ENCODE measurements at places on chromosomes 6 and 20.

DNA sequence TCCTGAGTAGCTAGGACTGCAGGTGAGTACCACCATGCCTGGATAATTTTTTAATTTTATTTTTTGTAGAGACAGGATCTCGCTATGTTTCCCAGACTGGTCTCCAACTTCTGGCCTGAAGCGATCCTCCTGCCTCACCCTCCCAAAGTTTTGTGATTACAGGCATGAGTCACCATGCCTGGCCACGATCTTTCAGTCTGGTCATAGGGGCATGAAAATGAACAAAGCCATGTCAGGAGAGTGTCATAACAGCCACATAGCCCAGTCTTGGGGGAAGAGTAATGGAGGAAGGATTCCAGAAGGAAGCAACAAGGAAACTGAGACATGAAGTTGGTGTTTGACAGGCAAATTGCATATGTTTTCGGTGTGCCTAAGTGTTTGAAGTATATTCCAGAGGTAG lies 17.0 kb upstream of the SNX3 start:
- no peak for DNase-seq

- DNase-seq: no peak
Measured at GRCh38 chr6:33019372-33019771, 10.0 kb upstream of the HLA-DOA start.

GRCh38 chr6:82908661-82909060 lies 157.0 kb downstream of the UBE3D start:
- no peak for DNase-seq

DNA sequence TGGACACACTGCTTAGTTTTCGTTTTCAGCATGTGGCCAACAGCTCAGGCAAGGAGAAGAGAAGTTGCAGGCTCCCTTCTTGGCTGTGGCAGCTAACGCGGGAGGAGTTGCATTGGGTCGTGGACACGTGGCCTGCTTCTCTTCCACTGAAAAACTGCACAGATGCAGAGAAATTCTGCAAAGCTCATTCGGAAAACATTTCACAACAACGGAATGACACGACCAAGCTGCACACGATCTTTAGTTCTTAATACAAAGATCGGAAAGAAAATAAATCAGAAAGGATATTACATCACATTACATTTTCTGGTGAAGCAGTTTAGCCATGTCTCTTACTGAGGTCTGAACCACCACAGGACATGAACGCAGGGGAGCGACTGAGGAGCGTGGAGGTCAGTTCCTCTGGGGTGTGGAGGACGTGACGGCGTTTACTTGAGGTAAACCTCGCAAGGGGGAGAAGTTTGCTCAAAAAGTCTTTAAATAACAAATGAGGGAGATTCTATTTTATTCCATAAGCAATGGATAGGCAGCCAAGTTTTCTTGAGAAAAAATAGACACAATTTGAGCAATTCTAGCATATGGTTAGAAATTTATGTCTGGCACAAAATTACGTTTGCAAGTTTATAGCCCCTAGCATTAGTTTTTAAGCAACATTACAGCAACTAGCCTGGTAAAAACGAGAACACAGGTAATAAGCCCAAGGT lies 178.3 kb downstream of the THBS2 start:
- no peak for DNase-seq

GRCh38 chr6:139635401-139636130 lies 261.1 kb upstream of the CITED2 start:
- DNase-seq: no peak

GRCh38 chr6:72621291-72622093 lies at the start of gene KCNQ5:
Gene KCNQ5 (plus strand): TSS chr6:72622064.
- peak; percentile 30 for DNase-seq

DNA sequence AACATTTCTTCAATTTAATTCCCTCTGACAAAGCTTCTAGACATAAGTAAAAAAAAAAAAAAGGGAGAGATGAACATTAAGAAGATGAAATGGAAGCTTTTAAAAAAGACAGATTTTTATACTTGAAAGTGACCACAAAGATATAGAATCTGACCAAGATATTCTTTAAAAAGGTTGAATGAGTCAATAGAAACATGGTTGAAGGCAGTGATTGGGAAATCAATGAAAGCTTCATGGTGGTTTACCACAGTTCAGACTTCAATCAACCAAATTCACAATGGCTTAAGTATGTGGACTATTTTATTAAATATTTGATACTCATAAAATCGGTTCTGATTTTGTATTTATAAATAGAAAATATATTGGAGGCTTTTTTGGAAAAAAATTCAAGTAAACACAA lies 248.4 kb upstream of the HSF2 start:
- DNase-seq: no peak

- DNase-seq: no peak
Measured at GRCh38 chr6:81847866-81848265, 95.4 kb upstream of the TENT5A start.

- peak; percentile 54 for DNase-seq
Measured at GRCh38 chr20:8132484-8133309, 631 bp downstream of the PLCB1 start.

DNA sequence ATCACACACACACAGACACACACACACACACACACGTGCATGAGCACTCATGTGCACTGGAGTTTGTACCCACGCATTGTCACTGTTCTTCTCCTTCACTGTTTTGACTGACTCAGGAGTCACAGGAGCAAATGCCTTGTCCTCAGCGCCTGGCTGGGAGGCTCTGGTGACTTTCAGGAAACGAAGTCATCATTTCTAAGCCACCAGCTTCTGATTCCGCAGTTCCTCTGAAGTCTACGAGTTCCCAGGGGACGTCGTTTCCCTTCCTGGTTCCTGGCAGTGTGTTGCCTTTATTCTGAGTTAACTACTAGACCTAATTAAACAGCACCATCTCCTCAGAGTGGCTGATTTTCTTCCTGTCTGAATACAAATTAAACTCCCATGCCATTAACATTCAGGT lies 82.2 kb upstream of the PMEPA1 start:
- no peak for DNase-seq

- no peak for DNase-seq
Measured at GRCh38 chr6:106974999-106975737, 639 bp upstream of the CD24 start.

Data from caudate nucleus (tissue), 63 donors.